NCI-H524 treated with DMSO at 0.1 percent for 48 hours (cell line): ENCODE measurements at places on chromosomes 2 and 18.

DNA sequence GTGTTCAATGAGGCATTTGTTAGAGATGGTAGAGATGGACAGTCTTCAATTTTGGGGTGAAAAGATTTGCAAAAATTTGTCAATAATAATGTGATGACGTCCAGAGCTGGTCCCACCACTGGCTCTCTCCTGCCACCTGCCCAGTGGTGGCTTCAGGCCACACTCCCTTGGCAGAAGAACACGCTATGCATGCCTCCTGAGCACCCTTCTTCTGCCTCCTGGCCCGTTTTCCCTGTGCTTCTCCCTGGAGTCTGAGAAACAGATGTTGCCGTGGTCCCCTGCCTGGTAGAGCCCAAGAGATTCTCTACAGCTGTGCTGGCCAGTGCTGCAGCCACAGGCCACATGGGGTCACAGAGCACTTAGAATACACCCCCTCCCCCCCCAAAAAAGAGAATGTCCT lies 33.6 kb downstream of the INPP5D start:
- no peak for DNase-seq

GRCh38 chr2:119261493-119262225 lies 38.0 kb downstream of the STEAP3 start:
- no peak for DNase-seq

GRCh38 chr18:22846088-22846683 lies 86.9 kb upstream of the RBBP8 start:
- DNase-seq: peak; percentile 30

GRCh38 chr2:176595986-176596385 lies 326.7 kb downstream of the MTX2 start:
- no peak for DNase-seq
